Activated naive CD4-positive, alpha-beta T cell treated with anti-CD3 and anti-CD28 coated beads, Interleukin-2, amount 10 ng/mL, durations not matched to agents 5 hours and 36 hours (primary cell): ENCODE measurements at places on chromosomes 1 and 21. TPM values are rescaled to one million over a fixed set of nuclear protein-coding genes. Genes with fewer than 3 reads are reported as not detected.

DIO1 gene
- not detected for total RNA-seq

CCDC190 gene
- total RNA-seq = not detected

CXADR gene
- 0.78 TPM for total RNA-seq

PGLYRP3 gene
- total RNA-seq = not detected

NUF2 gene
- 43.2 TPM for total RNA-seq

GAS5 gene
- total RNA-seq = 488 TPM

NBL1 gene
- 31.2 TPM for total RNA-seq

NEGR1 gene
- total RNA-seq = not detected

RHBDL2 gene
- not detected for total RNA-seq

IL10 gene
- not detected for total RNA-seq
